NCI-H1105 treated with DMSO at 0.1 percent for 48 hours (cell line): ENCODE measurements at places on chromosomes 1 and 21.

- DNase-seq = no peak
These were observed 93.6 kb downstream of the LEPR start for GRCh38 chr1:65514041-65514440.

GRCh38 chr1:66518654-66519053, 15.3 kb upstream of the SGIP1 start:
- no peak for DNase-seq

DNA sequence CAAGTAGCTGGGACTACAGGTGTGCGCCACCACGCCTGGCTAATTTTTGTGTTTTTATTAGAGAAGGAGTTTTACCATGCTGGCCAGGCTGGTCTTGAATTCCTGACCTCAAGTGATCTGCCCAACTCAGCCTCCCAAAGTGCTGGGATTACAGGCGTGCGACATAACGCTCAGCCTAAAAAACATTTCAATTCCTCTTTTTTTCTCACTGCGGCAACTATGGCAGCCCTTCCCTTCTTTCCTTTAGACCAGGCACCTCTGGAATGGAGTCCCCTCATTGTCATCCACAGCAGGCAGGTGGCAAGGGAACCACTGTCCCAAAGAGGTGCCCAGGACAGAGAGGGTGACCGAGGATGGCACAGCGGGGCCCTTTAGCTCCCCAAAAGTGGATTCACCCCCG, 14.1 kb downstream of the CEP104 start:
- DNase-seq = no peak

DNA sequence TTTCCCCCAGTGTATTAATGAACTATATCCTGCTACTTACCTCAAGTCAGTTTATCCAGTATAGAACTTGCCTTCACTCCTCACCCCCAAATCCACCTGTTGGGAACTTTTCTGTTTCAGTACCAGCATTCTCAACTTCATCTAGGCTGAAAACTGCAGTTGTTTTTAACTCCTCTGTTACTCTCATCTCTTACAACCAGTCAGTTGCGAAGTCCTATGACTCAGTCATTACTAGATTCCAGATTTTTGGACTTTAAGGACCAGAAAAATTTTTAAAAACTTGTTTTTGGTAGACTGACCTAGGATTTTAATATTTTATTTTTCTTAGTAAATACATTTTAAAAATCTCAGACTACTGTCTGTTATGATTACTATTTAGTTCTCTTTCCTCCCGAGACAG, 8.1 kb downstream of the GNAI3 start:
- DNase-seq = no peak

GRCh38 chr1:114075105-114075504, 78.6 kb downstream of the SYT6 start:
- DNase-seq = no peak

GRCh38 chr21:45831991-45832740, 149.4 kb upstream of the COL6A1 start:
- DNase-seq = no peak

GRCh38 chr21:43824333-43825241, 35.2 kb downstream of the RRP1 start:
- no peak for DNase-seq

- DNase-seq = no peak
These were observed 20.1 kb downstream of the YTHDF2 start for GRCh38 chr1:28756846-28757245.

DNA sequence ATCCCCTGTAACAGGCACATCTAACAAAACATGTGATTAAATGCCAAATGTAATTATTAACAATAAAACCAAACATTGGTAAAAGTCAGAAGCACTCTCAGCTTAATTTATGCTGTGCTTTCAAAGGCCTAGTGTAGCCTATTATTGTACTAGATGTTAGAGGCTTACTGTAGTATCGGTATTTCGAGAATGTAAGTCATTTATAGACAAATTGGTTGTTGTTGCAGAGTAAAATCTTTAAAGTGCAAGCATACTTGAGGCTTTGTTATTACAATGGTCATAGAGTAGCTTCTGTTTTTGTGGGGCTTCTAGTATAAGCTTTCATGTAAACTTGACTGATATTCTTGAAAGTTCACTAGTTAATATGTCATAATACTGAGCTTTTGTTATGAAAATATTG, 965.8 kb downstream of the PLA2G4A start:
- peak; percentile 30 for DNase-seq

DNA sequence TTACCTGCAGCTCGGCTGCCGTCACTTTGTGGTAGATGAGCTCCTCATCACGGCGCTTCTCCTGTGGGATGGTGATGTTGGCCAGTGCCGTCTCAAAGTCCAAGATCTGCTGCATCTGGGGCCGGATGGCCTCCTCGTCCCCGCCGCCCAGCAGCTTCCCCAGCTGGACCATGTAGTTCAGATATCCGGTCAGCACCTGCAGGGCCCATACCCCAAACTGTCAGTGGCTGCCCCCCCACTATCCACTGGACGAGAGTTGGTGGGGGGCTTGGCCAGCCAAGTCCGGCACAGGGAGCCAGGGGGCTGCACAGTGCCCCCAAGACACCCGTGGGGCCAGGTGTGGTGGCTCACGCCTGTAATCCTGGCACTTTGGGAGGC, 34.3 kb downstream of the ECE1 start:
- no peak for DNase-seq

DNA sequence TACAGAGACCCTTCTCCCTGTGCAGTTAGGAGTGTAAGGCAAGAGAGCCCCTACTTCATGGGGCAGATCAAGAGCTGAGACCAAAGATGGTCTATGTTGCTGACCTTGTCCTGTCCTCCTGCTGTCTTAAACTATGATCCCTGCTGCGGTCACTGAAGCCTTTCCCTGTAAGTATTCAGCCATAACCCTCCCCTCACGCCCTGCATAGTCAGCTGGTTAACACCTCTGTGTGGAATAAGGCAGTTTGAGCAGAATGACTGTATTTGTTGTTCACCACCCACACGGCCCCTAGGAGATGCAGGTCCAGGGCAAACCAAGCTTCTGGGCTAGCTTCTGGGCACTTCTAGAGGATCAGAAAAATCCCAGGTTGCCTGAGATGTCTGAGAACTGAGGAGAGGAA, 356 bp downstream of the TSPAN1 start:
- DNase-seq = no peak

DNA sequence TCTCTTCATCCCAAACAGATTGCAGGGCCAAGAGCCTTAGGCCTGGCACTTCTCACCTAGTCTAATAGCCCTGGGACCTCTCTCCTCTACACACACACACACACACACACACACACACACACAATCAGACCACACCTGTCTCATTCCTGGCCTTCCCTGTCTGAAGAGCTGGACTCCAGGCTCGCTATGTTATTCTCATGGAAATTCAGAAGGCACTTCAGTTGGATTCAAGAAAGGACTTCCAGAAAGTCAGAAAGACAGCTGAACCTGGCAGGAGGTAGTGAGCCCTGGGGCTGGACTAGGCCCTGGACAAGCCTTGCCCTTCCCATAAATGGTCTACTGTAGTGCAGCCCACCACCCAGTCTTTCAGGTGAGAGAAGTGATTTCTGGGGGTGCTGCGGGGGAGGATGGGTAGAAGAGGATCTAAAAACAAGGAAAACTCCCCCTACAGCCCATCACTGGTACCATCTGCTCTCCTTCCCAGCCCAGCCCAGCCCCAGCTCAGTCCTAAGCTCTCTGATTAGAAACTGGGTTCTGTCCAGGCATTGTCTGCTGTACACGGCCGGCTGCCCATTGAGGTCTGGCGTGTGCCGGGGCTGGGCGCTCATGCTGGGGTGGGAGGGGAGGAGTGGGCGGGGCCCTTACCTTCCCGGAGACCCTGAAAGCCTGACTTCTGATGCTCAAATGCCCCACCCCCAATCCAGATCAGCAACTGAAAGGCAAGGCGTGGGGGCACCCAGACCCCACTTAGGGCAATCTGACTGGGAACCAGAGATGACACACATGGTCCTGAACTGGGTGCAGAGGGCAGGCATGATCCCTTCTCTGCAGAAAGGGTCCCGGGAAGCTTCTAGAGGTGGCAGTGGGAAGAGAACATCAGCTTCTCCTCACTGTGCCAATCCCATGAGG, 2.5 kb downstream of the KIF21B start:
- DNase-seq = no peak

- DNase-seq = no peak
These were observed 33.6 kb downstream of the LGR6 start for GRCh38 chr1:202227053-202227672.

- DNase-seq = no peak
These were observed 8.1 kb upstream of the SLX9 start for GRCh38 chr21:44931501-44932407.

DNA sequence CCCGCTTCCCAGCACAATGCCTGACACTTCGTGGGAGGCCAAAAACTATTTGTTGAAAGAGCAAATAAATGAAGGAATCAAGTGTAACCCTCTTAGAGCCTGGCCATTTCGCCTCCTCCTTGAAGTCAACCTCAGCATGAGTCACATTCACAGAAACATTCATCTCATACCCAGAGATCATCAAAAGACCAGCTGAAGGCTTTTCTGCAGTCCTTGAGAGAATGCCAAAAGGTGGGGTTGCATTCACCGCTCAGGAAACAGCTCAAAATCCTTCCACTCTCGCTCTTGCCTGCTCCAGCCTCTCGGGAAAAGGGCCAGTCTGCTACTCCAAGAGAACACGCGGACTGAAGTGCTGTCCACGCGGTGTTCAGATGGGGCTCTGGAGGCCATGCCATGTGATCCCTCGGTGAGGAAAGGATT, 90.0 kb downstream of the VWA5B1 start:
- DNase-seq = no peak

DNA sequence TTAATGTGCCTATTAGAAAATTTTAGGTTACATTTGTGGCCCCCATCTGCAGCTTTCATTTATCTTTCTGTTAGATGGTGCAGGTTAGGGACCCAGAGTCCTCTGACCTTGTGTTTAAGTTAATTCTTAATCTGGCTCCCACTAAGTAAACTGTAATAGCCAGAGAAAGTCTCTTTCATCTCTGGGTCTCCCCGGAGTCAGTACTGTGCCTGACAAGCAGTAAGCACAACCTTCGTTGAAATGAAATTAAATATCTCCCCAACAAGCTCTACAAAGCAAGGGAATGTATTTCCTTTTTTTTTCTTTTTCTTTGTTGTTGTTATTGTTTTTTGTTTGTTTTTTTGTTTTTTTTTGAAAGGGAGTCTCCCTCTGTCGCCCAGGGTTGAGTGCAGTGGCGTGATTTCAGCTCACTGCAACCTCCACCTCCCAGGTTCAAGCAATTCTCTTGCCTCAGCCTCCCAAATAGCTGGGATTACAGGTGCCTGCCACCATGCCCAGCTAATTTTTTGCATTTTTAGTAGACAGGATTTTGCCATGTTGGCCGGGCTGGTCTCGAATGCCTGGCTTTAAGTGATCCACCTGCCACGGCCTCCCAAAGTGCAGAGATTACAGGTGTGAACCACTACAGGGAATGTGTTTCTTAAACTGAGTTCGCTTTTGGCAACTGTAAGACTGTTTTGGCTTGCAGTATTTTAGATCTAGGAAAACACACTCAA, 81.6 kb downstream of the HHIPL2 start:
- DNase-seq = no peak

DNA sequence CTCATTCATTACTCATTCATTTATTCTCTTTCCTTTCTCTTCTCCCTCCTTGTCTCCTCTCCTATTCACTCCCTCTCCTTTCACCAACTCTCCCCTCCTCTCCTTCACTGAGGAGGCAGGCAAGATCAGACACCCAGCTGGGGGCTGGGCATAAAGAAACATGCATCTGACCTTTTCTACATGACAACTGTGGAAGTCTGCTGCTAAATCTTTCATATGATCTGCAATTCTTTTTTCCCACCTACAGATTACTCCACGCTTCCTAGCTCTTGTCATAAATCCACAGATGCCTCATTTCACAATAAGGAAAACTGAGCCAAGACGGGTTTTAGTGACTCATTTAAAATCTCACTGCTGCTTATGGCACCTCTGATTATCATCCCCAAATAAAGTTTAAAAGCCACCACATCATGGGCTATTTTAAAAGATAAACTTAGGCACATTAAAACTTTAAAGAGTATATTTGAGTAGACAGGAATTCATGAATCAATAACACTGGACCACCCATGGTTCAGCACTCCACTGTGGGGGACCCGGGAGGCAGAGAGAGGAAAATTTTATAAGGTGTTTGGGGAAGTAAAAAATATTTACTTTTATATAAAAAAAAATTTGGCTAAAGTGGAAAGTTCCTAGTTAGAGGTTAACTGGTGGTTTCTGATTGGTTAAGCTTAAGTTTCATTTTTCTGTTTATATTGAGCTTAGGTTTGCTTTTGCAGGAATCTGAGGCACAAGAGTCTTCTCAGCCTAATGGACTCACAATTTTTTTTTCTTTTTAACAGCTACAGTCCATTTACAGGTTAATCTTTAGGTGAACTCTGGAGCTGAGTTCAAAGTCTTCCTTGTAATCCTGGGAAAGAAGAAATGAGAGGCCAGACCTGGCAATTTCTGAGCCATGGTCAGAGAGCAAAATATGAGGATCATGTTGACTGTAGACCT, 55.8 kb upstream of the DNAH14 start:
- DNase-seq = no peak

DNA sequence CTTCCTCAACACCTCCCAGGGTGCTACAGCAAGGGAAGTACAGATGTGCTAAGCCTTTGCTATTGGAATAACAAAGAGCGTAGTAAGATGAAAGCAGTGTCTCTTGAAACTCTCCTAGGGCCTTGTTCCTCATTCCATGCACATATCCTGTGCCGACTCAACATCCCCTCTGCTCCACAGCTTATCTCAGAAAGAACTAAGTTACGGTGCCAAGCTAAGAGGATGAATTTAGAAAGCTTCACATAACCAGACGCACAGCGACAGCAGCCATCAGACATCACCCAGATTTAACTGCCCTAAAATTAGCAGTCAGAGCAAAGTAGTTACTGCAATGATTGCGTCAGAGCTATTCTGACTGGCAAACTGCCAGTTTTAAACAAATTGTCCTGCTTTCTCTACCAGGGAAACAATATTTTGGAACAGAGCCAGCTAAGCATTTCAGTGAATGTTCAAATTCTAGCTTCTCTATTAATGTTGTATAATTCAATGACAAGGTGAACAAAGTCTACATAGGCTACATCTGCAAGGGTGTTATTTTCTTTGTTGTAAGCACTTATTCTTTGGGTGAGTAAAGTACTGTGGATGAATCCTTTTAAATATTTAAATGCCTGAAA, 9.5 kb downstream of the SIPA1L2 start:
- DNase-seq = peak; percentile 94

GRCh38 chr1:115980998-115981993, 5.0 kb downstream of the SLC22A15 start:
- DNase-seq = peak; percentile 43

DNA sequence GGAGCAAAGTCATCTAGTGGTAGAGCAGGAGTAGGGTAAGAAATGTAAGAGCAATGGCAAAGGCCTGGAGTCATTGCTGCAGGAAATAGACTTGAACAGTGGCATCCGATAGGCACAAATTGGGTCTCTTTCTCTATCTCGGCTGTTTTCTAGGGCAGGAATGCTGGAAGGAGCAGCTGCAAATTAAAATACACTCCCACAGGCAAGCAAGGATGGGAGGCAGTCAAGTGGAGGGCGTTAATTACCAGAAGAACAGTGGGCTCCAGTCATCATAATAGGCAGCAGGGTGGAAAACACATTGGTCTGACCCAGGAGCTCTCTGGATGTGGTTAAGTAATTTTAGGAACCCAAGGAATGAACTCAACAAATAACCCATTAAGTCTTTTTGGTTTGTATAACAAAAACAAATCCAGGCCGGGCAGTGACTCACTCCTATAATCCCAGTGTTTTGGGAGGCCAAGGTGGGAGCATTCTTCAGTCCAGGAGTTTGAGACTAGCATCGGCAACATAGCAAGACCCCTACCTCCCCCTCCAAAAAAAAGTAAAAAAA, 7.8 kb upstream of the TDRD5 start:
- DNase-seq = no peak

- no peak for DNase-seq
These were observed 50.1 kb downstream of the KLHDC7A start for GRCh38 chr1:18530587-18531502.
